Stimulated activated CD4-positive, alpha-beta T cell treated with anti-CD3 and anti-CD28 coated beads, TNF-alpha, amount 100 ng/mL, for 4 hours (primary cell): ENCODE measurements at places on chromosomes 12 and 14.

DNA sequence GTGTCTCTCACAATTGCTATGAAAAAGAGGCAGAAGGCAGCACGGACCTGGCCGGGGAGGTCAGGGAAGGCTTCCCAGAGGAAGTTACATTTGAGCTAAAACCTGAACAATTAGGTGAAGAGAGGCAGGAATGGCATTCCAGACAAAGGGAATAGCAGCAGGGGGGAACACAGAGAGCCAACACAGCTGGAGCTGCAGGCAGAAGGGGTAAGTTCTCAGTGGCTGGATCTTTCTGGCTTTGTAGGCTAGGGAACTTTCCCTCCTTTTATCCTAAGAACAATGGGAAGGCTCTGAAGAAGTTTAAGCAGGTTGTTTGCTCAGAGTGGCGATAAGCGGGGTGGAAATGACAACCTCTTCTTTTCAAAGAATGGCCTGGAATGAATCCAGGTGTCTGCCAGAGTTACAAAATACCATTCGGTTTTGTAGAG is 100.0 kb downstream of the PRIMA1 start:
- no peak for DNase-seq

DNA sequence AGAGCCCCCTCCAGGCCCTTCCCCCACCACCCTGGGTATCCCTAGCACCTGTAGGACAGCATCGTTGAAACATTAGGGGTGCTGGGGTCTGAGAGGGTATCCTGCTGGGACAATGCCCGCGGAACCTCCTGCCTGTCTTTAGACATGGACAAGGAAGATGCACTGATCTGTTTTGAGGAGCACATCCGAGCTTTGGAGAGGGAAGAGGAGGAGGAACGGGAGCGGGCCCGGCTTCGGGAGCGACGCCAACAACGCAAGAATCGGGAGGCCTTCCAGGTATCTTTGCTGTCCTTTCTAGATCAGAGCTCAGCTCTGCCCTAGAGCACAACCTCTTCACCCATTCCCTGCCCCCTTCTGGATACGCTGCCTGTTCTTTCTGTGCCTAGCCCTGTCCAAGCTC is 13.2 kb downstream of the PRPF40B start:
- no peak for DNase-seq

DNA sequence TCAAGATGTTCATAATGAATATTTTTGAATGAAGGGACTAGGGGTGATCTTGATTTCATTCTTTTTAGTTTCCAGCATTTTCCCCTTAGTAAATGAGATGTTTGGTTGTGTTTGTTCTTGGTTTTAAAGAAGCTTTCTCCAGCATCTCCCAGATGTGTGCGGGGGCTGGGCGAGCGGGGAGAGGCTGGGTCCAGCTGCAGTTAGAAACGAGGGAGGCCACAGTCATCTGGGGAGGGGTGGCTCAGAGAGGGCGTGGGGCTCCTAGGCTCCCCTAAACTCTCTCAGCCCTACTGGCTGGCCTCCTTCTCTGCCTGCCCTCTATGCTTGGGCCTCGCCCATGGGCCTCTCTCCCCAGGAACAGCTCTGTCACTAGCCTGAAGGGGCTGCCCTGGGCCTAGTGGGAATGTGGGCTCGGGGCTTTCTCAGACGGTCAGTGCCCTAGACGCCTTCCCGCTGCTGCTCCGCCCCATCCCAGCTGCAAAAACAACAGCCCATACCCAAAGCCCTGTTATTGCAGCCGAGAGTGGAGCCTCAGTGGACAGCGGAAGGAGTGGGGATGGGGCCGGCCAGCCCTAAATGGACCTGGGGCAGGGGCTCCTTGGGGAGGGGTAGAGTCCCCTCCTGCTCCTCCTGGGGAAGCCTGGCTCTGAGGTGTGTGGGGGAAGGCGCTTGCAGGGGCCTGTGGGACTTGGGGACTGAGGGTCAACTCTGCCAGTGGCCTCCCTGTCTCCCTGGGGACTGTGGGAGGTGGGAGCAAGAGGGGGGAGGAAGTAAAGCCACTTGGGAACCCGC is 18.3 kb upstream of the EIF2B2 start:
- no peak for DNase-seq

GRCh38 chr12:13085968-13086686 is 17.3 kb downstream of the GSG1 start:
- DNase-seq, result no peak

DNA sequence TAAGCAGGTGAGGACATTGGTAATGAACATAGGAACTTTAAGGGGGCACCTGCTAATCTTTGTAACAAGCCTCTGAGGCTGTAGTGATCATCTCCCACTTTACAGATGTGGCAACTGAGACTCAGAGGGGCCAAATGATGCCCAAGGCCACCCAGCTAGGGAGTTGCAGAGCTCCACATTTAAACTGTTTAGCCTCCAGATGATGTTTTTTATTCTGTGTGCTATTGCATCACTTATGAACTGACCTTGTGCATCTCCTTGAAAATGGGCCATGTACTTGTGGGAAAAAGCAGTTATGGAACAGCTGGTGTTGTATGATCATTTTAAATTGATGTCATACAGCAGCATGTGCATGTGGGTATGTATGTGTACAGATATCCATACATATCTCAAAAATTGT is 41.4 kb downstream of the TPCN1 start:
- no peak for DNase-seq

GRCh38 chr14:75418850-75419768 is 8.7 kb upstream of the JDP2 start:
- peak; percentile 15 for DNase-seq

DNA sequence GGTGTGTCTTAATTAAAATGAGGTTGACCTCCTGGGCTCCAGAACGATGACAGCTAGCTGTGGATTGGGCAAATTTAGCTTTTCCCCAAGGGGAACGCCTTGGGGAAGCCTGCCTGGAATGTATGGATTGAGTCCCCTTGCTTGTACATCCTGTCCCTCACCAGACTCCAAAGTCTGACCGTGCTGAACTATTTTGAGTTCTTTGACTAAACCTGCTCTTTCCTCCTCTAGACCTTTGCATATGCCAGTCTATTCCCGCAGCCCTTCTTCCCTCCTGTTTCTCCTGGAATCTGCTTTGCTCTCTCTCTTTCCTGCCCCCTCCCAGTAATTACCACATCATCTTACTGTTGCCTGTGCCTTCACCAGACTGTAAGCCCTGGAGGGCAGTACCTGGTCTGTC is 11.5 kb upstream of the KDM2B start:
- no peak for DNase-seq

GRCh38 chr12:115489253-115489652 is 788.2 kb downstream of the MED13L start:
- DNase-seq, result no peak
